ENCODE measurements at places on chromosomes 16 and 17.

DNA sequence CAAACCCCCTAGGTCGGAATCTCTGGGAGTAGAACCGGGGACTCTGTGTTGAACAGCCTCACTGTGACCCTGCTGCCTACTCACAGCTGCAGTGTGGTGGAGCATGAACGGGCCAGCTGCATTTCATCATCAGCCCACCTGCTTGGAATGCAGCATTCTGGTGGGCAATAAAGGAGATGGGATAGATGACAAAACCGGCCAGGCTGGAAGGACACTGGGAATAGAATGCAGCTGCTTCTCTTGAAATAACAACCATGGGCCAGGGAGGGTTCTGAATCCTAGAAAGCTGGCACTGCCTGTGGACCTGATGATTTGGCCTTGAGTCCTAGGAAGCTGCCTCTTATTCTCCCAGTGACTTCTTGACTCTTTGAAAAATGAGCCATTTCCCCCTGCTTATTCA, 23.5 kb downstream of the CFAP97D1 start:
- no peak overlapping the region for H3K4me3 ChIP-seq
- no peak overlapping the region for H3K27ac ChIP-seq
- H3K27me3 ChIP-seq, result no peaks in the 10 kb centered on the region

- H3K36me3 ChIP-seq, result no peaks in the 10 kb centered on the region
- no peak overlapping the region for H3K4me3 ChIP-seq
- H3K4me1 ChIP-seq, result no peaks in the 10 kb centered on the region
- H3K27ac ChIP-seq, result no peak overlapping the region
- DNase-seq, result no peak
- H3K27me3 ChIP-seq, result peaks cover 3% of the 10 kb centered on the region
Observed at GRCh38 chr17:72516772-72517399, 396.1 kb downstream of the SOX9 start.

GRCh38 chr16:990516-991291, 9.1 kb downstream of the SOX8 start:
- H3K27me3 ChIP-seq, result peaks cover 5% of the 10 kb centered on the region
- H3K4me1 ChIP-seq, result no peaks in the 10 kb centered on the region
- no peaks in the 10 kb centered on the region for H3K36me3 ChIP-seq
- DNase-seq, result no peak
- no peak overlapping the region for H3K4me3 ChIP-seq

GRCh38 chr17:46962374-46962790, 16.7 kb downstream of the RPRML start:
- H3K27ac ChIP-seq, result no peak overlapping the region
- H3K4me1 ChIP-seq, result no peaks in the 10 kb centered on the region
- no peaks in the 10 kb centered on the region for H3K36me3 ChIP-seq
- H3K27me3 ChIP-seq, result no peaks in the 10 kb centered on the region

- no peaks in the 10 kb centered on the region for H3K4me1 ChIP-seq
- H3K27me3 ChIP-seq, result peaks cover 6% of the 10 kb centered on the region
- no peak overlapping the region for H3K4me3 ChIP-seq
- no peaks in the 10 kb centered on the region for H3K36me3 ChIP-seq
- DNase-seq, result no peak
Observed at GRCh38 chr17:65359016-65359415, 202.4 kb downstream of the AXIN2 start.

GRCh38 chr16:3134338-3135125, at the start of gene ZNF213:
ZNF213 (plus strand) TSS chr16:3135029; CDS start chr16:3137281, 2,252 bp downstream.
- H3K4me1 ChIP-seq, result peaks cover 29% of the 10 kb centered on the region
- H3K27ac ChIP-seq, result peak within 1 kb of the TSS; percentile 96
- DNase-seq, result peak; percentile 98
- peaks cover 30% of the 10 kb centered on the region for H3K36me3 ChIP-seq
- H3K27me3 ChIP-seq, result no peaks in the 10 kb centered on the region

- no peak overlapping the region for H3K27ac ChIP-seq
- no peaks in the 10 kb centered on the region for H3K4me1 ChIP-seq
- no peak for DNase-seq
- no peak overlapping the region for H3K4me3 ChIP-seq
Observed at GRCh38 chr16:89861648-89862047, 11.7 kb upstream of the TCF25 start.

DNA sequence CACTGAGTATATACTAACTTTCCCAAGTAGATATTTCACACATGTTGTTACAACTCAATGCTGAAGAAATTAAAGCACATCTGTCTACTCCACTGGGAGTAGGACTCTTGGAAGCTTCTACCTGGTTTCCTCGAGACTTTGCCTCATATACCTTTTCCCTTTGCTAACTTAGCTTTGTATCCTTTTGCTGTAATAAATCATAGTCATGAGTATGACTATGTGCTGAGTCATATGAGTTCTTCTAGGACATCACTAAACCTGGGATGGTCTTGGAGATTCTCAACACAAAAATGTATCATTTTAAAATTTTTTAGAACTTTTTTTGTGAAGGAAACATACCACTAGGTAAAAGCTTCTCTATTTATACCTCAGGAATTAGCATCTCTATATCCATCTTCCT, 39.8 kb downstream of the ABCA5 start:
- no peak for DNase-seq
- no peak overlapping the region for H3K27ac ChIP-seq
- no peaks in the 10 kb centered on the region for H3K4me1 ChIP-seq
- no peak overlapping the region for H3K4me3 ChIP-seq
- peaks cover 5% of the 10 kb centered on the region for H3K36me3 ChIP-seq
- H3K27me3 ChIP-seq, result no peaks in the 10 kb centered on the region

DNA sequence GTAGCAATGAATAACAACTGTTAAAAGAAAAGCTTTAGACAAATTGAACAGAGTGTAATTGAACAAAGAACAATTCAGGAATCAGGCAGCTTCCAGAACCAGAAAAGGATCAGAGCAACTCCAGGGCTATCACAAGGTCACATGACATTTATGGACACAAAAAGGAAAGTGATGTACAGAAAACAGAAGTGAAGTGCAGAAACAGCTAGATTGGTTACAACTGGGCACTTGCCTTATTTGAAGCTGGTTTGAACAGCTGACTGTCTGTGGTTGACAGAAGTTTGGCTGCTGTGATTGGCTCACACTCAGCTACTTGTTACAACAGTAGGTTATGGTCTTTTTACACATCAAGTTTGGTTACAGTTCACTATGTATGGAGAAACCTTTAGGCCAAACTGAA, 14.8 kb downstream of the EFCAB5 start:
- no peaks in the 10 kb centered on the region for H3K27me3 ChIP-seq
- H3K36me3 ChIP-seq, result no peaks in the 10 kb centered on the region
- H3K4me1 ChIP-seq, result no peaks in the 10 kb centered on the region

DNA sequence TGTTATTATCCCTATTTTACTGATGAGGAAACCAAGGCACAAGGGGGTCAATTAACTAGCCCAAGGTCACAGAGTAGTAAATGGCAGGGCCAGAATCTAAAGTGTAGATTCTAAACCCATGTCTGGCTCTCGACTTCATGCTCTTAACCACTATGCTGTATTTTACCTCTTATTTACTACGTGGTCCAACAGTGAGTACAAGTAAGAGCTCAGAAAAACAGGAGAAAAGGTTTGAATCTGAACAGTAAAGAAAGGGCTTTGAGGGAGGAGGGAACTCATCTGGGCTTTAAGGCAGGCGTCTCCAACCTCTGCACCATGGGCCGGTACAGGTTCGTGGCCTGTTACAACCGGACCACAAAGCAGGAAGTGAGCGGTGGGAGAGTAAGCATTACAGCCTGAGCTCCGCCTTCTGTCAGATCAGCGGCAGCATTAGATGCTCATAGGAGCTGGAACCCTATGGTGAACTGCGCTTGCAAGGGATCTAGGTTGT, 62.9 kb downstream of the SMURF2 start:
- H3K4me3 ChIP-seq, result no peak overlapping the region
- H3K27me3 ChIP-seq, result no peaks in the 10 kb centered on the region
- H3K4me1 ChIP-seq, result no peaks in the 10 kb centered on the region
- H3K36me3 ChIP-seq, result peaks cover 7% of the 10 kb centered on the region
- H3K27ac ChIP-seq, result peak overlapping the region; percentile 55
- DNase-seq, result peak; percentile 70

DNA sequence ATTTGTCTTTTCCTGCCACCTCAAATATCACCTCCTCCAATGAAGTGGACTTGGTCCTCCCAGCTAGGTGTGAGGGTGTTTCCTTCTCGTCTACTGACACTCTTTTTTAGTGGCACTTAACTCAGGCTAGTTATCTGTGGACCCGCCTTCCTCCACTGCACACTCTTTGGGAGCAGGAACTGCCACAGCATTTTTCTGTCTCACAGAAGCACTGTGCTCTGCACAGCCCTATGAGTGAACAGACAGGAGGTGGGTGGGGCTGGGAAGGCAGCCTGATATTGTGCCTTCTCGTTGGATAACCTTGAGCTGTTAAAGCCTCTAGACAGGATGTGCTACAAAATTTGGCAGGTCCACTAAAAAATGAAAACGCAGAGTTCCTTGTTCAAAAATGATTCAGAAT, 31.9 kb upstream of the HOXB13 start:
- H3K36me3 ChIP-seq, result no peaks in the 10 kb centered on the region
- DNase-seq, result no peak
- H3K4me1 ChIP-seq, result peaks cover 11% of the 10 kb centered on the region
- H3K27me3 ChIP-seq, result peaks cover 17% of the 10 kb centered on the region
- no peak overlapping the region for H3K27ac ChIP-seq

DNA sequence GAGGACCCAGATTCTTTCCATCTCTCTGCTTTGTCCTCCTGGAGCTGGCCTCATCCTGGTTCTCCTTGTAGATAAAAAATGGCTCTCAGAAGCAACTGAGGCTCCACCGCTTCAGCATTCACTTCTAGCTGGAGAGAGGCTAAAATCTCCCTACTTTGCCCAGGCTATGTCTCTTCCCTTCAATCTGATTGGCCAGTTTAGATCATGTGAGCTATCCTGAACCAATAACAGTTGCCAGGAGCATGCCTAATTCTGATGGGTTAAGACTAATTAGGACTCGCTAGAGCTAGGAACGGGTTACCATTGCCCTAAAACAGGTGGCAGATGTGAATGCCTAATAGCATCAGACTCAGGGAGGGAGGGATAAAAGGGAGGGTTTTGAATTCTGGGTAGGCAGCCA, 89.6 kb downstream of the GPR139 start:
- H3K36me3 ChIP-seq, result no peaks in the 10 kb centered on the region
- DNase-seq, result no peak
- no peak overlapping the region for H3K4me3 ChIP-seq
- H3K27me3 ChIP-seq, result no peaks in the 10 kb centered on the region
- no peaks in the 10 kb centered on the region for H3K4me1 ChIP-seq
- no peak overlapping the region for H3K27ac ChIP-seq

GRCh38 chr16:72753881-72754280, 294.0 kb downstream of the ZFHX3 start:
- no peak for DNase-seq
- H3K27ac ChIP-seq, result no peak overlapping the region
- H3K4me1 ChIP-seq, result no peaks in the 10 kb centered on the region
- H3K4me3 ChIP-seq, result no peak overlapping the region
- H3K27me3 ChIP-seq, result no peaks in the 10 kb centered on the region
- H3K36me3 ChIP-seq, result no peaks in the 10 kb centered on the region

Measured in common myeloid progenitor, CD34-positive (primary cell).